ENCODE measurements at places on chromosomes 1 and 21.
A peak's percentile ranks its signal among the peaks of the same experiment; 100 is the strongest.

DNA sequence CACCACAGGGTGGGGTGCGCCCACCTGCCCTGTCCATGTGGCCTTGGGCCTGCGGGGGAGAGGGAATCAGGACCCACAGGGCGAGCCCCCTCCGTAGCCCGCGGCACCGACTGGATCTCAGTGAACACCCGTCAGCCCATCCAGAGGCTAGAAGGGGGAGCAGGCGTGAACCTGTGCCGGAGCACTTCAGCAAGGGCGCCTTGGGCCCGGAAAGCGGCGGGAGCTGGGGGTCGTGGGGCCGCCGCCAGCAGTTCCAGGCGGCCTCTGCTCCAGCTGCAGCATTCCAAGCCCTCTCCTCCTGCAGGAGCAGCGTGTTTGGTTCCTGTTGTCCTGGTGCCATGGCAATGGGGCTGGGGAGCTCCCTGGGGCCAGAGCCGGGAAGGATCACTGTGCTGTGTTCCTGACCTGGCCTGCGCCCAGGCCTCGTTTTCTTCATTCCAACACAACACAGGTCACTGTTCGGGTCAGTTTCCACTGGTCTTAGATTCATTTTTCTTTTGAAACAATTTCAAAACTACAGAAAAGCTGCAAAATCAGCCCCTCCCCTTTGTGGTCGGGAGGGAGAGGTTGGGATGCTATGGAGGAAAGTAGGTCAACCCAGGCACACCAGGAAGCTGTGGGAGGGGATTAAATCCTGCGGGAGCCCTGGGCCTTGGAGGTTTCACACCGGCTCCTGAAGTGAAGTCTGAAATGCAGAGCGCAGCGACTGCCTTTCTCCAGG lies 18.8 kb downstream of the SLX9 start:
- DNase-seq = no peak
- no peaks in the 10 kb centered on the region for H3K27me3 ChIP-seq
- H3K4me3 ChIP-seq = no peak overlapping the region
- H3K4me1 ChIP-seq = peaks cover 53% of the 10 kb centered on the region
- H3K36me3 ChIP-seq = peaks cover 68% of the 10 kb centered on the region

GRCh38 chr21:37702241-37702640 lies 214.0 kb downstream of the KCNJ6 start:
- no peak overlapping the region for H3K4me3 ChIP-seq
- H3K4me1 ChIP-seq = peaks cover 3% of the 10 kb centered on the region
- H3K36me3 ChIP-seq = no peaks in the 10 kb centered on the region
- H3K27ac ChIP-seq = no peak overlapping the region
- no peaks in the 10 kb centered on the region for H3K27me3 ChIP-seq
- DNase-seq = no peak

GRCh38 chr1:77543822-77544448 lies 138.5 kb downstream of the ZZZ3 start:
- no peak overlapping the region for H3K4me3 ChIP-seq
- H3K27ac ChIP-seq = no peak overlapping the region
- peaks cover 5% of the 10 kb centered on the region for H3K4me1 ChIP-seq
- peaks cover 2% of the 10 kb centered on the region for H3K36me3 ChIP-seq

DNA sequence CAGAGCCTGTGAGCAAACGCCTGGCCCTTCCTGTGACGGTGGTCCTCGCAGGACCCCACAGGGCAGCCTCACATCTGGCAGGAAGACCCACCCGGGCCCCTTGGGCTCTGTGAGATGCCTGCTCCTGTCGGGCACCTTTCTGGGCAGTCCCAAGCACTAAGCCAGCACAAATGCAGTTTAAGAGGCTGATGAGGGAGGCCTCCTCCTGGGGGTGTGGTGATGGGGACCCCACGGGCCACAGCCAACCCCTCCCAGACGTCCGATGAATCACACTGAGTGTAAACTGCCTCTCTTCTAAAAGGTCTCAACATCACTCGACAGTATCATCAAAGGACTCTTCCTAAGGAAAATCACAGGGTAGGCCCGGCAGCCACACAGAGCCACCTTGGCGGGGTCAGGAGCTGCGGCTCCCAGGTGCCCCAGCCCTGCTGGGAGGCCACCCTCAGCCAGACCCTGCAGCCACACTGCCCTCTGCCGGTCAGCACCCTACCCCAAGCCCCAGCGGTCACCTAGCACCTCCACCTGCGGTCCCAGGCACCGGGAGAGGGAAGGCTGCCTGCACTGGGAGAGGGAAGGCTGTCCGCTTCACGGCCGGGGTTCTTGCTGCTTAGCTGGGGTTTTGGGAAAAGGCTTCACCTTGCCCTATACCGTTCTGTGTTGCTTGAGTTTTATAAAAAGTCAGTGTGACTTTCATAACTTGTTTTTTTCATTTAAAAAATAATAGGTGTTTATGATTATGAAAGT lies 3.9 kb upstream of the PRKCZ start:
- peaks cover 38% of the 10 kb centered on the region for H3K4me1 ChIP-seq
- DNase-seq = no peak
- H3K36me3 ChIP-seq = no peaks in the 10 kb centered on the region
- no peak overlapping the region for H3K27ac ChIP-seq
- H3K27me3 ChIP-seq = peaks cover 56% of the 10 kb centered on the region
- no peak overlapping the region for H3K4me3 ChIP-seq

DNA sequence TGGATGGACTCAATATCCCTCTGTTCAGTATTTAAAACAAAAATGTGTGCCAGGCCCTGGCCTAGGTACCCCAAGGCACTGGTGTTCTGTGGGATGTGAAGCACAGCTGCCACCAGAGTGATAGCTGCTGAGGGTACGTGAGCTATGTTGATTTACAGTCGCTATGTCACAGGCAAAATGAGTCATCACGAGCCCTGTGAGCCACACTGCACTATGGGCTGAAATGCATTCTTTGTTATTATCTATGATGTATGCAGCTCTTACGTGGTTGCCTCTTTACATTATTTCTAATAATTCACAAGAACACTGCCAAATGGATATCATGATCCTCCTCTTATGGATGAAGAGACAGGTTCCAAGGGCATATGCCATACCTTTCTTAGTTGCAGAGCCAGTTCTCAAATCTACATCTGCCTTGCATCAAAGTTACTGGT lies 2.1 kb downstream of the TEX38 start:
- H3K27ac ChIP-seq = no peak overlapping the region
- H3K4me3 ChIP-seq = no peak overlapping the region
- DNase-seq = no peak
- no peaks in the 10 kb centered on the region for H3K4me1 ChIP-seq
- peaks cover 9% of the 10 kb centered on the region for H3K36me3 ChIP-seq

DNA sequence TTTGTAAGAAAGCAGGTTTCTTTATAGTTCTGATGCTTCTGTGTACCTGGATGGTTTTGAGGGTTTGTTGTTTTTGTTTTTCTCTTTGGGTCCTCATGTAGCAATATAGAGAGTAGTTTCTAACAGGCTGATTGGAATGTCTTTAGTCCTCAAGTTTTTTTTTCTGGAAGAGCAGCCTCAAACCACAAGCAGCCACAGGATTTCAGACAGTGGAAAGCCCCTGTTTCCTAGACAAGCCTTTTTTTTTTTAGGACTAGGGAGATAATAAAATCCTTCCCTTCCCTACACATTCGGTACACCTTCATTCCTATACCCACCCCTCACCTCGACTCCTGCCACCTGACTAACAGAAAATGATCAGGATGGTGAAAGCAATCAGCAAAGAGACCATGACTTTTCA lies 47.6 kb downstream of the ACP6 start:
- H3K4me3 ChIP-seq = no peak overlapping the region
- H3K4me1 ChIP-seq = no peaks in the 10 kb centered on the region
- no peaks in the 10 kb centered on the region for H3K27me3 ChIP-seq
- no peak for DNase-seq

- H3K27me3 ChIP-seq = no peaks in the 10 kb centered on the region
- no peaks in the 10 kb centered on the region for H3K36me3 ChIP-seq
- DNase-seq = no peak
- peaks cover 7% of the 10 kb centered on the region for H3K4me1 ChIP-seq
- H3K27ac ChIP-seq = no peak overlapping the region
Measured at GRCh38 chr1:30737357-30738039, 14.1 kb upstream of the MATN1 start.

DNA sequence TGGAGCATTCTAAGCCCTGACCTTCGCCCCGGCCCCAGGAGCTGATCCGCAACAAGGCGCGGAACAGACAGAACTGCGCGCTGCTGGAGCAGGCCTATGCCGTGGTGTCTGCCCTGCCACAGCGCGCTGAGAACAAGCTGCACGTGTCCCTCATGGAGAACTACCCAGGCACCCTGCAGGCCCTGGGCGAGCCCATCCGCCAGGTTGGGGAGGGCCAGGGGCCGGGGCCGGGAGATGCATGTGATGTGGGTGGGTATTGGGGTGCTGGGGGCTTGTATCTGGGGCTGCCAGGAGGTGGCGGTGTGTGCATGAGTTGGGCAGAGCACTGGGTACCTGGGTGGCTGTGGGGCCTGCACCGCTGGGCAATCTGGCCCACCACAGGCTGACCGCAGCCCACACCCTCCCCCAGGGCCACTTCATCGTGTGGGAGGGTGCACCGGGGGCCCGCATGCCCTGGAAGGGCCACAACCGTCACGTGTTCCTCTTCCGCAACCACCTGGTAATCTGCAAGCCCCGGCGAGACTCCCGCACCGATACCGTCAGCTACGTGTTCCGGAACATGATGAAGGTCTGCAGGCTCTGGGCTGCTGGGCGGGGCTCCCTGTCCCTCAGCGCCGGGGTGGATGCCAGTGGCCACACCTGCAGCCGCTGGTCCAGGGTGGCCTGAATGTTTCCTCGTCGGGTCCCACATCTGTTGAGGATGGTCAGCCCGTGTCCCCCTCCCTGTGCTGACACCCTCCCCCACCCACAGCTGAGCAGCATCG lies 65.8 kb downstream of the TRIM11 start:
- no peak overlapping the region for H3K27ac ChIP-seq
- peaks cover 79% of the 10 kb centered on the region for H3K36me3 ChIP-seq
- no peaks in the 10 kb centered on the region for H3K27me3 ChIP-seq
- no peaks in the 10 kb centered on the region for H3K4me1 ChIP-seq
- no peak for DNase-seq

GRCh38 chr1:169059421-169059820 lies 47.1 kb upstream of the ATP1B1 start:
- H3K4me3 ChIP-seq = no peak overlapping the region
- H3K36me3 ChIP-seq = no peaks in the 10 kb centered on the region
- no peak overlapping the region for H3K27ac ChIP-seq

DNA sequence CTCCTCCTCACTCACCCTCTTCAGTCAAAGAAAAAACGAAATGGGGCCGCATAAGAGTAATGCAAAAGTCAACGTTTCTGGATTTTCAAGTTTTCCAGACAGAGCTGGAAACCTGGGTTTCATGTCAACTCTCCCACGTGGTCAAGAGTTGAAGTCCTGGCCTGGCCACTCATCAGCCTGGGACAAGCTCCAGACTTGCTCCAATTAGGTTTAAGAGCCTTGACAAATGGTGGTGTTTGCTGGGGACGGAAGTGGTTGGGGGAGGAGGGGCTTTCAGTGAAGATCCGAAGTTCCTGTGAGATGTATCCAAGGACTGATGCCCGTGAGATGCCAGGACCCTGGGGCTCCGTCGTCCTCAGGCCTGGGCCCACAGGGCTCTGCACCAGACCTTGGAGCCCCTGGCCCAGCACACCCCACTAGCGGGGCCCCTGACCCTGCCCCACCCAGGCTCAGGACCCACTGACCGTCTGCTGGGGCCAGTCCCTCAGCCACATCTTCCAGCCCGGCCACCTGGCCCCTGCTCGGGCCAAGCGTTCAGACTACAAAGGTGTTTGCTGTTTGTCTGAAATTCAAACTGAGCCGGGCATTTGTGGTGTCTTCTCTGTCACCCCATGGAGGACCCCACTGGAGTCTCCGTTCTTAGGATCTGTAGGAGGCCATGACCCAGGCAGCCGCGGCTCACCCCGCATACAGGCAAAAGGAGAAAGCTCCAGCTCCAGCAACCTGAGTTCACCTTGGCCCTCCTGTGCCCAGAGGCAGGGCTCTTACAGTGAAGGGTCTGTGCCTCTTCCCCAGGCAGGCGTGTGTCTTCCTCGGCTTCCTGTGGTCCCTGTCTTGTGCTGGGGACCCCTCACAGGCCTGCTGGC lies 53.3 kb downstream of the SIK1 start:
- no peak overlapping the region for H3K27ac ChIP-seq
- peaks cover 16% of the 10 kb centered on the region for H3K4me1 ChIP-seq

GRCh38 chr1:179867493-179868330 lies 9.9 kb downstream of the TOR1AIP2 start:
- DNase-seq = no peak
- H3K4me3 ChIP-seq = no peak overlapping the region
- peaks cover 12% of the 10 kb centered on the region for H3K36me3 ChIP-seq
- no peak overlapping the region for H3K27ac ChIP-seq
- H3K4me1 ChIP-seq = no peaks in the 10 kb centered on the region
- H3K27me3 ChIP-seq = no peaks in the 10 kb centered on the region

GRCh38 chr21:45079351-45079750 lies 5.0 kb downstream of the ADARB1 start:
- H3K27ac ChIP-seq = no peak overlapping the region
- H3K36me3 ChIP-seq = no peaks in the 10 kb centered on the region
- H3K4me1 ChIP-seq = peaks cover 6% of the 10 kb centered on the region

DNA sequence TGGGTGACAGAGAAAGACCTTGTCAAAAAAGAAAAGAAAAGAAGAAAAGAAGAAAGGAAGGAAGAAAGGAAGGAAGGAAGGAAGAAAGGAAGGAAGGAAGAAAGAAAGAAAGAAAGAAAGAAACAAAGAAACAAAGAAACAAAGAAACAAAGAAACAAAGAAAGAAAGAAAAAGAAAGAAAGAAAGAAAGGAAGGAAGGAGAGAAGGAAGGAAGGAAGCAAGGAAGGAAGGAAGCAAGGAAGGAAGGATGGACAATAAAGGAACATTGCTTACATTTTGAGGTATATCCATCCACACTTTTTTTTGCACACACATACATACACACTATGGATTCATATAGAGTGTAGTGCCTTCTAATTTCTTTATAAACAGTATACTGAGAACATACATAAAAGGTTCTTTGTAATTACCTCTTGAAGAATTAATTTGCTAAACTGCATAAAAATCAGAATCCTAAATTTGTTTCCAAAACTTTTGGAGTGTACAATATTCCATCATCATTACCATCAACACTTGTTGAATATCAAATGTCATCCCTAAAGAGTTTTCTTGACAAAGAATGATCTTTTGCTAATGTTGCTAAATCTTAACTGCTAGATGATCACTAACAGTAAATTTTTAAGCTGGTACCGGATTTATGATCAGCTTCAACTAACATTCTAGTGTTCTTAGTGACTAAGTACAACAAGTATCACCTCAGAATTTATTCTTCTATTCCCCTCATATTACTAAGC lies 11.4 kb upstream of the GADD45A start:
- peak overlapping the region; percentile 54 for H3K27ac ChIP-seq
- H3K4me3 ChIP-seq = no peak overlapping the region
- no peaks in the 10 kb centered on the region for H3K36me3 ChIP-seq
- no peaks in the 10 kb centered on the region for H3K4me1 ChIP-seq

- H3K4me3 ChIP-seq = no peak overlapping the region
- no peak for DNase-seq
- H3K4me1 ChIP-seq = peaks cover 7% of the 10 kb centered on the region
- no peaks in the 10 kb centered on the region for H3K27me3 ChIP-seq
- no peaks in the 10 kb centered on the region for H3K36me3 ChIP-seq
Measured at GRCh38 chr1:157966031-157966537, 27.4 kb upstream of the KIRREL1 start.

GRCh38 chr21:45288441-45288841 lies 746 bp upstream of the POFUT2 start:
- H3K27ac ChIP-seq = no peak overlapping the region
- H3K4me3 ChIP-seq = peak overlapping the region; percentile 40
- H3K36me3 ChIP-seq = peaks cover 41% of the 10 kb centered on the region
- peak; percentile 2 for DNase-seq
- H3K27me3 ChIP-seq = no peaks in the 10 kb centered on the region
